ENCODE measurements at places on chromosomes 3 and 15. TPM values are rescaled to one million over a fixed set of nuclear protein-coding genes. Genes with fewer than 3 reads are reported as not detected.

GRCh38 chr3:34844323-34844620 is 795.1 kb upstream of the ARPP21 start:
- no peak for DNase-seq

- DNase-seq, result no peak
These were observed 78.2 kb upstream of the BOC start for GRCh38 chr3:113133140-113133539.

DNA sequence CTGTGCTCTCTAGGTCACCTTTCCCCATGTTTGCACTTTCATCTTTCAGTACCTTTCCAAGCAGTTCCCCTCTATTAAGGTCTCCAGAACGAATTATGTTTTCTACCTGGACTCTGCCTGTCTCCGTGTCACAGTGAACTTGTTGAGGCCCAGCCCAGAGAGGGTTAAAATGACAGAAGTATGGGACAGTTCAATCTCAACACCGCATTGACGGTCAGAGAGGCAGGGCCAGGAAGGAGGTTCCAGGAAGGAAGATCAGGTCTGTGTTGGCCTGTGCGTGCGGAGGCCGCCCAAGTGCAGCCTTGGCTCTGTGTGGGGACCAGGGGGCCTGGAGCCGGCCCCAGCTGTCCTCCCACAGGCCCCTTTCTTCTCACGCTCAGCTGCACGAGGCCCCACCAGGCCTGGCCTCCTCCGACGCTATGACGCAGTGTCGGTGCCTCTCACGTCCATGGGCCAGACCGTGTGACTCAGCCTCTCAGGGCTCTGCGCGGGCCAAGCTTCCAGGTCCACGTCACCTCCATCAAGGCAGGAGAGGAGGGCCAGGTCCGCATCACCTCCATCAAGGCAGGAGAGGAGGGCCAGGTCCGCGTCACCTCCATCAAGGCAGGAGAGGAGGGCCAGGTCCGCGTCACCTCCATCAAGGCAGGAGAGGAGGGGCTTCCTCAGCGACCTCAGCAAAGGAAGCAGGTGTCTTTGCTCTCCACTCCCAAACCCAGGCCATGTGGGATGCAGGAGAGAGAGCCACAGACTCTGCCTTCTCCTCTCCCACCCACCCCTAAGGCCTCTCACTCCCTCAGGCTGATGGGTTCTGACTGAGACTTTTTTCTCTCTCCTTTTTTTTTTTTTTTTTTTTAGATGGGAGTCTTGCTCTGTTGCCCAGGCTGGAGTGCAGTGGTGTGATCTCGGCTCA is 83.1 kb downstream of the CPN2 start:
- DNase-seq, result peak; percentile 31

DNA sequence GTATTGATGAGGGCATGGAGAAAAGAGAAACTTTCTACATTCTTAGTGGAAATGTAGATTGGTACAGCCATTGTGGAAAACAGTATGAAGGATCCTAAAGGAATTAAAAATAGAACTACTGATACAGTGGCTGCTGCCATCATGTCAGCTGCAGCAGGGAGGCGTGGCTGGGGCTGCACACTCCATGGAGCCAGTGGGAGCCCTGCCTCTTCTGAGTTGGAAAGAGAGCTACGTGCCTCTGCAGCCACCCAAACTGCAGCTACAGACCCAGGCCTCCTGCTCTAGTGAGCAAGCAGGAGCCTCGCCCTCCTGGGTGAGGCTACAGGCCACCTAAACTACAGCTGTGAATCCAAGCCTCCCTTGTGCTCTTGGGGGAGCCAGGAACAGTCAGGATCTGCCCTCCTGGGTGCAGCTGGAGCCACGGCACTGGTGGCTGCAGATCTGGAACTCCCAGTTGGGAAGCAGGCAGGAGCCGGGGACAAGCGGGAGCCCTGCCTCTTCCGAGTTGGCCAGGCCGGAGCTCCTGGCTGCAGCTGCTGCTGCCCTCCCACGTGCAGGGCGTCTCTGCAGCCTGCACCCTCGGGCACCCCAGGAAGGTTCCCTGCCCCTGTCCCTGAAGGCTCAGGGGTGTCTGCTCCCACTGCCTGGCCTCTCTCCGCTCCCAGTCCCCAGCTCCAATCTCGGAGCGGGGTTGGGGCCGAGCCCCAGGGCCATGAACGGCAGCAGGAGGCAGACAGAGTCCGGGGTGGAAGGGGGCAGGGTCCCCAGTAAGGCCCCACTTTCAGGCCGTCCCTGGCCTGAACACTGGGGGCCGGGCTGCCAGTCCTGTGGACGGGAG is 64.5 kb downstream of the THBS1 start:
- no peak for DNase-seq

DNA sequence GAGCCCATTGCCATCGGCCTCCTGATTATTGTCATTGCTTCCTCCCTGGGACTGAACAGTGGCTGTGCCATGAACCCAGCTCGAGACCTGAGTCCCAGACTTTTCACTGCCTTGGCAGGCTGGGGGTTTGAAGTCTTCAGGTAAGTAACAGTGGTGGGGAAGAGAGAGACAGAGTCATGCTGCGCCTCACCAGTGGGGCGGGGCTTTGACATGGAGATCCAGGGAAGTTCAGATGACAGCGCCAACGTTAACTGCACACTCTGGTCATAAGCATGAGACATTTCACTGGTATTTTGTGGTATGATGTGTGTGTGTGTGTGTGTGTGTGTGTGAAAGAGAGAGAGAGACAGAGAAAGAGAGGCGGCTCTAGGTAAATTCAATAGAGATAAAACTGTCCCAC is 41.0 kb downstream of the AQP9 start:
- no peak for DNase-seq

The DNAJA4 gene
- not detected for total RNA-seq

All from HepG2 (cell line).